ENCODE measurements at places on chromosomes 13 and 19.
A peak's percentile ranks its signal among the peaks of the same experiment; 100 is the strongest.

DNA sequence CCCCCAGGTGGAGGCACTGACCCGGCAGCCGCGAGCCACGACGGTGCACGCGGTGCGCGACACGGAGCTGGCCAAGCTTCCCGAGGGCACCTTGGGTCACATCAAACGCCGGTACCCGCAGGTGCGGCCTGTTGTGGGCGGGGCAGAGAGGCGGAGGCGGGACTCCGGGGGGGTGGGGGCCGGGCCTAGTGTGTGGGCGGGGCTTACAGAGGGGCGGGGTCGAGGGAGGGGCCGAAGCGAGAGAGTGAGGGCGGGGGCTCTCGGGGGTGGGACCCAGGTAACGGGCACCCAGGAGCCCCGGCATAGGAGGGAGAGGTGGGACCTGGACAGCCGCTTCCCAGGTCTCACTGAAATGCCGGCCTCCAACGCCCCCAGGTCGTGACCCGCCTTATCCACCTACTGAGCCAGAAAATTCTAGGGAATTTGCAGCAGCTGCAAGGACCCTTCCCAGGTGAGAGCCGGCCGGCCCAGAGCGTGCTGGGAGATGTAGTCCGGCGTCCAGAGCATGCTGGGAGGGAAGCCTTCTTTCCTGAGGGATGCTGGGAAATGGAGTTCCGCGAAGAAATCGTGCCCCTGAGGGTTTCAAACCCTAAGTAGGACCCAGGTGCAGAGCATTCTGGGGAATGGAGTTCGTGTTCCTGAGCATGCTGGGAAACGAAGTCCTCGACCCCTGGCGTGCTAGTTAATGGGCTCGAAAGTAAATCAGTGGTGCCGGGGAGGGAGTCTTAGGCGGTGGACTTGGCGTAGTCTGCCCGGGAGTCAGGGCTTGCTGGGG lies 15.7 kb downstream of the PNPLA6 start:
- DNase-seq, result peak; percentile 38

DNA sequence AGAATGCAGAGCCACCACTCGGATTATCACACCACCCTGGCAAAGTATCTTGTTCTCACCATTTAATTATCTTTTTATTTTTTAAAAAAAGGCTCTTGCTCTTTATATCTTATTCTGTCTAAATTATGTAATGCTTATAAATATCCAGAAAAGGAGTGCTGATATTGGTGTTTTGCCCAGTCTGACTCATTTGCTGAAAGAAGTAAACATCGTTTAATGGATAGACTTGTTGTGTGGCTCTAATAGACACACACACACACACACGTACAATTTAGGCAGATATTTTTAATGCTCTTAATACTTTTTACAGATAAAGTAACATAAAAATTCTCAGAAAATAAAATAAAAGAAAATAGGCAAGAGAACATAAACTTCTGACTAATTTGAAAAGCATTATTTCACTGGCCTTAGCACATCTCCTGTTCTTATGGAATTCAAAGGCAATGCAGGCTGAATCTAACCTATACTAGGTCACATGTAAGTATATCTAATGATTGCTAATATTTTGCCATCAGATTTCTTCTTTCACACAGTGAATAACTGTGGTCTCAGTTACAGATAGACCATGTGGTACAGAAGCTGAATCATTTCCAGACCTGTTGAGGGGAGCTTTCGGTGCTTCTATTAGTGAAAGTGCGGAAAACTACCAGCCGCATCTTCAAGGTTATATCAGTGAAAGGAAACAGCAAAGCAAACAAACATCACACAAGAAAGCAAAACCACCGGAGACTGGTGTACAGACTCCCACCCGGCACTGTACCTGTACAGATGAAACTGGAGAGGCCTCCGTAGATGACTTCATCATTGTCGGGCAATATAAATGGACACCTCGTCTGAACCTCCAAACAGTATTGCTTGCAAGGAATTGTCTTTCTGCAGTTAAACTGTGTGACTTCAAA lies 642.1 kb upstream of the ARGLU1 start:
- DNase-seq, result no peak

DNA sequence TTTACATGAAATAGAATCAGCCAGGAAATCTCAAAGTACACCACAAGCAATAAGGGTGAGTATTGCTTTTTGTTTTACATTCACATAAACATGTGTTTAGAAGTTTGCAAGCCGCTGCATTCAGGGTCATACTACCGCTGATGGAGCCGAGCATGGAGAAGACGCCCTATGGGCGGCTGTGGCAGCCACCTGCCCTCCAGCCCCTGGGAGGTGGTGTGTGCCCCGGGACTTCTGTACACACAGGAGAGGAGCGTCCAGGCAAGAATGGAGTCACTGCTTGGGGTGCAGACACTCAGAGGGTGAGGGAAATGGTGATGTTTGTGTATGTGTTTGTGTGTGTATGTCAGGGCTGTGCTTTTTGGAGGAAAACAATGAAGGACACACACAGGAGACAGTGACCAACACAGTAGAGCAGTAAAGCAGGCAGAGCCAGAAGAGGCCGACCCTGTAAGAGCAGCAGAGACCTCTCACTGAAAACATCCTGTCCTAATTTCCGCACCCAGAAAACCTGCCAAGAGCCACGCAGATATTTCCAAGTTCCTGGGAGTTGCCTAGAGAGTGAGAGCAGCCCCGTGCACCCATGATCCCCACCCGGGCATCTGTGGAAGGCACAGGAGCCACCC lies 108.1 kb upstream of the GJB6 start:
- no peak for DNase-seq

GRCh38 chr19:447816-448560 lies 12.8 kb downstream of the SHC2 start:
- no peak for DNase-seq

DNA sequence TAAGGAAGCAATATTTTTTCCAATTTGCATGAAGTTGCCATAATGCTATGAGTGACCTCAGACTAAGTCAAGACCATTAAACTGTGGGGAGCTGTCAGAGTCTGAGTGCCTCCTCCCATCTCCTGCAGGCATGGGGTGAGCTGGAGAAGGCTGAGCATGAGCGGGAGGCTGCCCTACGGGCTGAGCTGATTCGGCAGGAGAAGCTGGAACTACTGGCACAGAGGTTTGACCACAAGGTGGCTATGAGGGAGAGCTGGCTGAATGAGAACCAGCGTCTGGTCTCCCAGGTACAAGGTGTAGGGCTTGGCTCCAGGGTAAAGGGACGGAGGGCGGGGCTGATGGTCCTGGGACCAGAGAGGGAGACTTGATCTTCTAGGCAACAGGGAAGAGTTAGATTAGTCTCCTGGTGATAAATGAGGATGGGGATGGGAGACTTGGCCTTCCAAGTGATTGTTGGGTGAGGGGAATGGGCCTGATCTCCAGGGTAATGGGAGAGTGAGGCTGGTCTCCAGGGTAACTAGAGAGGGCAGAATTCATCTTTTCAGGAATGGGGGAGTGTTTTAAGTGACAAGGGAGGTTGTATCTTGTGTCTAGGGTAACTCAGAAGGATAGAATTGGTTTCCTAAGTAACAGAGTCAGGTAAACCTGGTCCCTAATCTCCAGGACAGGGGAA lies 36.0 kb downstream of the SPTBN4 start:
- DNase-seq, result no peak

GRCh38 chr13:27971776-27972477 lies 2.8 kb upstream of the CDX2 start:
- no peak for DNase-seq

DNA sequence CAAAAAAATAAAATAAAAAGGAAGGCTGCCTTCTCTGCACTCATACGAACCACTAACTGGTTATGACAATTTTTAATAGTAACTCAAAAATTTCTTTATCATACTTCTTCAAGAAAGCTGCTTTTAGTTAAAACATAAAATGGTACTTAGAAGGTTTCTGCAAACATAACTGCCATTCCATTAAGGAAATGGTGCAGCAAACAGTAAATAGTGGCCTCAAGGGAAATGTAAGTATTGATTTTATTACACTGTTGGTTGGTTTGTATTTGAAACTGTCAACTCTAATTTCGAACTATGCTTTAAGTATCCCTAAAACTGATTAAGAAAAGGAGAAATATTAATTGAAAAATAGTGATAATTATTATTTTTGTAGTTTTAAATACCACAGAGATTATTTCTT lies 278.0 kb downstream of the DACH1 start:
- no peak for DNase-seq

DNA sequence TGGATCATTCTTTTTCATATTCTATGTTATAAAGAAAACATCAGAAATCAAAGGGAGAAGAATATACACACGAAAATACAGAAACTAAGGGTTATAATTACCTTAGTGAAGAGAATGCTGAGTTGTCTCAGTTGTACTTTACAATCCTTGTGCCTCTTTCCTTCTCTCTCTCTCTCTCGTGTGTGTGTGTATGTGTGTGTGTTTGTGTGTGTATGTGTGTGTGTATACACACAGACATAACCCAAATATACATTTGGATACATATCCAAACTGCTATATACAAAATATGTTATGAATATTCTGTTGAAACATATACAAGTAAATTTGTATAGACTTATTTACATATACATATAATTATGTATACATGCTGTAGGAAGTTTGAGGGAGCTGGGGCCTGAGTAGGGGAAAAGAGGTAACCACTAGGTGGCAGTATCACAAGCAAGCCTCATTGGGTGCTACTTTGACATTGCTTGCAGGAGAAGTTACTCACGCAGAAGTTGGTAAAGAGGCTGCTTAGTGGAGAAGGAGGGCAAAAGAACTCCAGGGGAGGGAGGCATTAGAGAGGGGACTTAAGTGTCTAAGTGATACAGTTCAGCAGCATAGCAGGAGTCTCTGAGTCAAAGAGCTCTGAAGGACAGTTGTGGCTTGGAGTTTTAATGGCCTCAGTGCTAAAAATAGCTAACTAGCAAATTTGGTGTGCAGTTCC lies 465.1 kb upstream of the PCDH20 start:
- DNase-seq, result peak; percentile 8

DNA sequence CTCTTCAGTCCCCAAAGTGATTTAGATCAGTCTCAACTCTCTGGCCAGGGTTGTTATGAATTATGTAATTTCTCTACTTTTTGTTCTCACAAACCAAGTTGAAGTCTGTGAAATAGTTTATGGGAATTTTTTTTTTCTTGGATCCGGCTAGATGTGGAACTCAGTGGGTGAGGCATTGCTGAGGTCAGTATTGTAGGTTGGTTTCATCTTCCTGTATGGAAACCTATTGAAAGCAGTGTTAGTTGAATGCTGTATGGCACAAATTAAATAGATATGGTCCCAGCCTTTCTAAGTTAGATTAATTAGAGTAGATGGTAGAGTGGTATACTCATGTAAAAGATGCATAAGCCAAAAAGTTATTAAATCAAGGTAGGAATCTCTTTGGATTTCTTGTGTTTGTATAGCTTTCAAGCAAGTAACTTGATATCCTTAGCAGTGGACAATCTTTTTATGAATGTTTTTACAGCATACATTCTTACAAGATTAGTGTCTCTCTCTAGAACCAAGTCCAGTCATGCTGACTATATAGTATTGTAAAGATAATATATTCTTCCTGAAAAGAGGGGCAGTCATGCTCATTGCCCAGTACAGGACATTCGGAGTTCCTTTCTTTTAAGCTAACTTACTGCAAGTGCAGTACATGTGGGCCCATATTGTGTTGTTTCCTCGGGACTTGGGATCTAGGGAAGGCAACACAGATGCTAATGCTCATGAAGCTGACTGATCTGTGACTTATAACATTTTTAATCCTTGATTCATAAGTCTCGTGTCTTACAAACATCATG lies 2541.1 kb downstream of the PCDH9 start:
- DNase-seq, result no peak

Data from DND-41 (cell line).